Activated CD4-positive, CD25-positive, alpha-beta regulatory T cell treated with anti-CD3 and anti-CD28 coated beads, Interleukin-2, amount 50 U/mL, for 16 hours (primary cell): ENCODE measurements at places on chromosomes 4 and X.

DNA sequence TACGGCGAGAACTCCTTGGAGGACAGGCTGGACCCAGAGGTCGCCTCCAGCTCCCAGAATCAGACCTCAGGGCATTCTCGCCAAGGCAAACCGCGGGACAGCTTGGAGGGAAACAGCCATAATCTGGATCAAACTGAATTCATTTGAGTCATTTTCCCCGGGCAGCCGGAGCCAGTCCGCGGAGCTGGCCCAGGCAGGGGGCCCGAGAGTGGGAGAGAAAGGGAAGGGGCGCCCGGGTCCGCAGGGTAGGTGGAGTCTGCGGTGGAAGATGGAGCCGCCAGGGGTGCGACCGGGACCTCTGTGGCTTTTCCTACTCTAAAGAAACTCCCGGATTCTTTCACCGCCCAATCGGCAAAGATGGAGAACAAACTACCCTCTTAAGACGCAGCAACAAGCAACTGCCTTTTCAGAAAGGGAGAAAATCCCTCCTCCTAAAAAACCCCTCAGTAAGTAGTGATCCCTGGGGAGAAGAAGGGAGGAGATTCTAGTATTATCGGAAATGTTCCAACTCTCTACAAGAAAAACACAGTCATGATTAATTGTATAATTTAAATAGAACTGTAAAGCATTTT, 5.2 kb downstream of the NKX3-2 start:
- no peak for DNase-seq

DNA sequence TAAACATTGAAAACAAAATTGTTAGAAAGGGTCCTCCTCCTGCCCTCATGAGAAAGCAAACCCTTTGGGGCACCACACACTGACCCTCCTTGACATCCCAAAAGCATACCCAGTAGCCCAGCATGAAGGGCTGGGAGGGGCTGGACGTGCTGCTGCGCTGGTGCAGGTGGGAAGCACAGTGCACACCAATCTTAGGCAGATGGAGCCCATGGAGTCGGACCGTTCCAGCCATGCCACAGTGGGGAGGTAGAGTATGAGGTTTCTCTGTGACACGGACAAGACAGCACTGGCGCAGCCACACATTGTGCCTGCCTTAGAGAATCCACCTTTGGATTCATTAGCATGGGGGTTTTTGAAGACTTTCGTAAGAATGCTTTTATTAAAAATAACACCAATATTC, 544.2 kb upstream of the FRG1 start:
- DNase-seq = no peak

DNA sequence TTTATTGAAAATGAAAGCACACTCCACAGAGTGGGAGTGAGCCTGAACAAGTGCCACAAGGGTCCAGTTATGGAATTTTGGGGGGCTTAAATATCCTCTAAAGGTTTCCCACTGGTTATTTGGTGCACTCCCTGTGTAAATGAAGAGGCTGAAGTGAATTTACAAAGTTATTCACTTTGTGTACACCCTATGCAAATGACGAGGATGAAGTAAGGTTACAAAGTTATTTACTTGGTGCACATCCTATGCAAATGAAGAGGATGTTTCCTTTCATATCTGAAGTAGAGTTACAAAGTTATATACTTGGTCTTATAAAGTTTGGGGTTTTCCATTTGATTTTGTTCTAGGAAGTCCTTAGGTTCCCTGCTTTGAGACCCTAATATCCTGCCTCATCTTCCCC, 13.1 kb downstream of the NLRP2B start:
- no peak for DNase-seq

DNA sequence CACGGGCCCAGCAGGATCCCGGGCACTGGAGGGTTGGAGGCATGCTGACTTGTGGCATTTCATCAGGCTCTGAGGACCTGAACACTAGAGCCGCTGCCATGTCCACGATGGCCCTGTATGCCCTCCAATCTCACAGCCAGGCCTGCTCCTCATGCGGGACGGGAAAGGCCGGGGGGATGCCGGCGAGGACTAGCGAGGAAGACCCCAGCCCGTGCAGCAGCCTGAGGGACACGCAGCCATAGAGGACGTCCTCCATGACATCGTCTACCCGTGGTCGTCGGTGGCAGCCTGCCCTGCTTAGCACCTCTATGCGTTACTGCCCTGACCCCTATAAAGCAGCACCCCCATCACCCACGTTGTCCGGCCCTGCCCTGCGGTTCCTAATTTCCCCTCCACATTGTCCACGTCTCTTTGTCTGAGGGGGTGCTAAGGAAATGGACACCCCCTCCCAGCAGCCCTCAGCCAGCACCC, 32.6 kb downstream of the HMX1 start:
- DNase-seq = no peak

GRCh38 chrX:44162964-44163475, 180.5 kb downstream of the EFHC2 start:
- no peak for DNase-seq

DNA sequence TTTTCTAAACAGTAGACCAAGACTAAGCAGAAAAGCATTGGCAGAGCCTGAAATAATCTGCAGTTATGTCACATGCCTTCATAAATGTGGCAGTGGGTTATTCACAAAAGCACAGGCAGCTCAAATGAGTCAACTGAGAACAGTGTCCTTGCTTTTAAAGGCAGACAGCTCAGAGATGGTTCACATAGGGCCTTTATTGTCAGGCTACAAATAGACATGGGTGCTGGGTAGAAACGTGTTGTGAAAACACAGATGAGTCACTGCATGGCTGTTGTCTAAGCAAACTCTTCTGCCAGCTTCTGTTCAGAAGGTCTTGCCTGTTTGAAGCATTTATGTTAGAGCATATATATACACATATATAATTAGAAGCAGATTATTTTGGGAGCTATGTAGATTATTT, 118.0 kb downstream of the SLC4A4 start:
- no peak for DNase-seq

GRCh38 chr4:141702472-141703182, 66.2 kb downstream of the IL15 start:
- no peak for DNase-seq

DNA sequence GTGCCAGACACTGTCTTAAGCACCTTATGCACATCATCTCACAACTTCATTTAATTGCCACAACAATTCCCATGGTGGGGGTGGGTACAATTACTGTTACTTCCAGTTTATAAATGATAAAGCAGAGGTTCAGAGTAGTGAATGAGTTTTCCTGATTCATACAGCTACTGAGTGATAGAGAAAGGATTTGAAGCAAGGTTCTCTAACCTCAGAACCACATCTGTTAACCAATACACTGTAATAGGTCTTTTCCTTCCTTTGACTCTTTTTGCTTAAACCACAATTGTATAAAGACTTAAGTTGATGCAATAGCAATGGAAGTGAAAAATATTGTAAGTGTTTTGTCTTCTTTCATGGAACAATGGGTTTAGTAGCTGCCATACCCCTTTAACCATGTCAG, 43.5 kb upstream of the PAK3 start:
- no peak for DNase-seq

DNA sequence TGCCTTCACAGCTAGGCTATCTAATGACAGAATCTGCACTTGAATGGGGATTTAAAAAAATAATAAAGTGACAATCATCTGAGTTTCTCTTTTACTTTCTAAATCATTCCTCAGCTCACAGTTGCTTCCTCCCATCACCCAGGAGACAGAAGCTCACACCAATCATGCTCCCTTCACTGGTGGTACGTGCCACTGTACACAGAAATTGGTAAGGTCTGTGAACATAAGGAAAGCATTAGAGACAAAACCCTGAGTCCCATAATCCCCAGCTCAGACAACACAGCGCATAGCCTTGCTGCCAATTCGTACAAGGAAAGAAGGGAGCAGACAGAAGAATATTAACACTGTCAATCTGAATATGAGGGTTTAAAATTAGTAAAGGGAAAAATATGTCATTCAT, 133.1 kb downstream of the IDS start:
- no peak for DNase-seq

GRCh38 chr4:101141855-101142254, 205.5 kb downstream of the PPP3CA start:
- DNase-seq = no peak
